ENCODE measurements at places on chromosomes 7 and 10.

DNA sequence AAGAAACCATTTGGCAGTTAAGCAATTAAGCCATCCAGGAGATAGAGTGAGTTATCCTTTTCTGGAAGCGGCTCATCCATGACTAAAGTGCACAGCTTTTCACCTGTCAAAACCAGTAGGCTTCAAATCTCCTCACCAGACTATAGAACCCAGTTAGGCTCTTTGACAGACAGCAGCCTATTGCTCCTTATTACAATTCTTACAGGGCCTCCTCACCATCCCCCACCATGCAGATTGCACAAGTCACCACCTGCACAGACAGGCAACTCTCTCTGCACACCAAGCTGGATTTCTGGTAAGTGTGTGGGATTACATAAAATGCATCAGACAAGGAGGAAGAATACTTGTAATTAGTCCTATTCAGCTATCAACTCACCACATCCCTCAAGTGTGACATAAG is 301.6 kb downstream of the SNX13 start:
- DNase-seq, result no peak

- DNase-seq, result no peak
Measured at GRCh38 chr7:8699875-8700624, 266.6 kb downstream of the NXPH1 start.

DNA sequence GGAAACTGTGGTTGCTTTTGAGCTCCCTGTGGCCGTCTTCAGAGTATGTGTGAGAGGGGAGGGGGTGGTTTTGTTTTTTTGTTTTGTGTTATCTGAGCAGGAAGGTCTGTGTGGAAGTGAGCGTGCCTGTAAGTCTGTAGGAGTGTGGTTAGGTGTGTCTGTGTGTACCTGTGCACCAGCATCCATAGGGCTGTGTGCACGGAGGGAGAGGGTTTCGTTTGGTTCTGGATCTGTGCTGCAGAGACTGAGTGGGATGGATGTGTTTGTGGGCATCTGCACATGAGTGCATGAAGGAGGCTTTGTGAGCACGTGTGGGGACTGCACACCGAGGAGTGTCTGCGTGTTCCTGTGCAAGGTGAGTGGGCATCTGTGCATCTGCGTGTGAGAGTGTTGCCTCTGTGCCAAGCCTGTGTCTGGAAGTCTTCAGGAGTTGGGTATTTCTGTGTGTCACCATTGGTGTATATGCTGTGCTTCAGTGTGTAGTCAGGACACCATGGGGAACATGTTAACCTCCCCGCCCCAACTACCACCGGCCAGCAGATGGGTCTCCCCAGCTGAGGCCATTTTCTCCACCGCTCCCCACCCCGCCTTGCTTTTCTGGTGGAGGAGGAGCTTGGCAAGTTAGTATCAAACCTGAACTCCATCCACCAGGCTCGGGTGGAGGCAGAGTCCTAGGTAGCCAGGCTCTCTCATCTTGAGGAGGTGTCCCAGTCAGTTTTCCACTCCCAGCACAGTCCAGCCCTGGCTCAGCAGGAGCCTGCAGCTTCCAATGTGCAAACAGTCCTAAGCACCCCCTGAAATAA is 7.1 kb upstream of the TLX1 start:
- no peak for DNase-seq

DNA sequence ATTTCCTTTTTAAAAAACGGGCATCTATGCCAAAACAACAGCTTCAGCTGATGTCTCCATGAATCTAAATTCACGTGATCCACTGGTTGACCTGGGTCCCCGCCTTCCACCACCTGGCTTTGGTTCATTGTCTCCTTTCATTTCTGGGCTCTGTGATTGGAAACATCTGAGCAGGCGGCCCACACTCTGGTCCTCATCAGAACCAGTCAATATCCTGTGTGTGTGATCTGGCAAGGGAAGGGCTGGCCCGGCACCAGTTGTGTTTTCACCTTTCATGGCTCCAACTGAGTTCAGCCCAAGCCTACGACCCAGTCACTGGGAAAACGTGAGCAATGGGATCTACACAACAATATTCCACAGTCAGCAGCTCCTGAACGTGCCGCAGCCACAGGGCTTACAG is 46.2 kb downstream of the PARP12 start:
- DNase-seq, result no peak

- DNase-seq, result no peak
Measured at GRCh38 chr7:152511736-152512135, 75.9 kb upstream of the KMT2C start.

DNA sequence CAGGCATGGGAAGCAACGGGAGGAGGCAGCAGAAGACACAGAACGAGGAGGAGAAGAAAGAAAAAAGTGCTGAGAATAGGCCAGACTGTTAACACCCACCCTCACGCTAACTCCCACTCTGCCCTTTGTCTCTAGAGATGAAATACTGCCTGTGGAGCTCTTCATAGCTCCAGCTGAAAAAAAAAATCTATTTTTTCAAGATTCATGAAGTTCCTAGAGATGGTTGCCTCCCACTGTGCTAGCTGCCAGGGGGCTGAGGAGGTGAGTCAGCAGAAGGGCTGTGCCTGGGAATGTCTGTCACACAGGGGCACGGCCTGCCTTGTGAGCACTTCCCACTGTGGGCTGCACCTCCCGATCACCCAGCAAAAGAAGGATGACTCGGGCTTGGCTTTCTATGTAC is 144.5 kb downstream of the RNF216 start:
- no peak for DNase-seq

- DNase-seq, result no peak
Measured at GRCh38 chr7:120869700-120870099, 11.8 kb upstream of the TSPAN12 start.

GRCh38 chr7:44072364-44073231 is 7.2 kb upstream of the PGAM2 start:
- peak; percentile 35 for DNase-seq

GRCh38 chr10:89118091-89118490 is 89.0 kb downstream of the CH25H start:
- DNase-seq, result no peak

- no peak for DNase-seq
Measured at GRCh38 chr10:125761961-125762360, 13.7 kb downstream of the MMP21 start.

GRCh38 chr7:23938937-23939552 is 229.0 kb downstream of the STK31 start:
- DNase-seq, result peak; percentile 39

DNA sequence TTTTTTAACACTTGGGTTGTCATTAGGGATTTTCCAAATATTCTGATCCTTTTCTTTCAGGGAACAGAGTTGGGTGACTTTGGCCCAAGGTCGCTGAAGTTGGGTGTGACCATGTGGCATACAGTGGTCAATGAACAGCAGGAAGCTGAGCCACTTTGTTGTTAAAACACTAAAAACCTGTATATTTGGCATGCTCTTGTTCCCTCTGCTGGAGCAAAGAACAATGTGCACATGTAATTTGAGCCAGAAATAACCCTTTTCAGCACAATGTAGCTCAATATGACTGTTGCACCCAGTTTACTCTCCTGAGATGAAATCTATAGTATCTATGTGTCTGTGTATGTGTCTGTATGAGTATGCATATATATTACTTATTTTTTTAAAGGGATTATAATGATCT is 74.9 kb downstream of the ADCYAP1R1 start:
- no peak for DNase-seq

Data from activated CD4-positive, alpha-beta T cell treated with anti-CD3 and anti-CD28 coated beads, Interleukin-10, Interleukin-2, amounts not matched to agents 100 ng/mL and 50 ng/mL, durations not matched to agents 16 hours and 8 hours (primary cell).